ENCODE measurements at places on chromosomes 5 and 9. TPM values are rescaled to one million over a fixed set of nuclear protein-coding genes. Genes with fewer than 3 reads are reported as not detected.

- DNase-seq: no peak
Observed at GRCh38 chr5:109225716-109226625, 183.8 kb downstream of the PJA2 start.

GRCh38 chr9:134304690-134305089, 21.6 kb upstream of the RXRA start:
- no peak for DNase-seq

GRCh38 chr9:101625876-101626275, 31.1 kb upstream of the PPP3R2 start:
- no peak for DNase-seq

The MAP1B gene
- polyA plus RNA-seq: 3.1 TPM

The OR2V2 gene
- polyA plus RNA-seq: under 0.01 TPM

The TNFSF8 gene
- polyA plus RNA-seq: 82.1 TPM
